ENCODE measurements at places on chromosomes 1 and 21.

- no peak for DNase-seq
These were observed 41.7 kb downstream of the PLXNA2 start for GRCh38 chr1:208202333-208202995.

DNA sequence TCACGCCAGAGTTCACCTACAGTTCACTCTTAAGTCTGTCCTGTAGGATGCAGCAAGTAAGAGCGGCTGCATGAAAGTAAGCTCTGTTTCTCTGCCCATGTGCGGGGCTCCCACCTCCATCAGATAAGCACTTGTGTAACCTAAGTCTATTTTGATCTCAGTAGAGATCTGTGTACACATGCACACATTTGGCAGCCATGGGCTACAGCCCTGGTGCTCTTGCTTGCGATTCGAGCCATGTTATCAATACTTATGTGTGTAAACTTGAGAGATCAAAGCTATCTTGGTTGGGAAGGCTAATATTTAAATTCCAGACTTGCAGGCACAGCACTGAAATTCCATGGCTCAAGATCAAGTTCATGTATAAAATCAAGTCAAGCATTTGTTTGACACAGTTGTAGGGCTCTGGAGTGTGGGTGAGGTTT, 244.7 kb upstream of the FGGY start:
- no peak for DNase-seq

GRCh38 chr1:28682840-28683239, 14.3 kb downstream of the GMEB1 start:
- no peak for DNase-seq

DNA sequence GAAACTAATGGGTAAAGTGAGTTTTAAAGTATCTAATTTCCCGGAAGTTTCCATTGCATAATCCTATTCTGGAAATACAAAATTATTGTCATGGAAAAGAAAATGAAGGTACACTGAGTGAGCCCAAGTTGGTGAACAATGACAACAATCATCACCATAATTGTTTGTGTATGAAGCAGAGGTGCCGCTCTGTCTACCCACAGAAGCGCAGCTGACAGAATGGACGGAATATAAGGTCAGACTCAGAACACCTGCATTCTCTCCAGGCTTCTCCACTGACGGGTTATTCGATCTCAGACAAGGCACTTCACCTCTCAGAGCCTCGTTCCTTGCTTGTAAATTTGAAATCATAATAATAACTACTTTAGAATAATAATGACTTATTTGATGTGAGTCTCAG, 99.1 kb upstream of the NGF start:
- DNase-seq = no peak
